Epithelial cell of alveolus of lung (primary cell): ENCODE measurements at places on chromosomes 6 and 20. TPM values are rescaled to one million over a fixed set of nuclear protein-coding genes. Genes with fewer than 3 reads are reported as not detected.

SIRPG gene
- total RNA-seq, result not detected in 2 replicates

MRPL18 gene
- total RNA-seq, result 75.6 and 96.3 TPM in 2 replicates

SLC22A1 gene
- not detected in 2 replicates for total RNA-seq

KCNQ2 gene
- not detected in 2 replicates for total RNA-seq

GSTA3 gene
- total RNA-seq, result not detected in 2 replicates

TINAG gene
- not detected in 2 replicates for total RNA-seq

NTSR1 gene
- total RNA-seq, result 0.39 TPM in 1 of 2 replicates, not detected in the other

SMAP1 gene
- 17.0 and 18.2 TPM in 2 replicates for total RNA-seq
